ENCODE measurements at places on chromosomes 2 and 18.
A peak's percentile ranks its signal among the peaks of the same experiment; 100 is the strongest.

- no peak for DNase-seq
Observed at GRCh38 chr2:74051504-74051903, 66.8 kb downstream of the TET3 start.

DNA sequence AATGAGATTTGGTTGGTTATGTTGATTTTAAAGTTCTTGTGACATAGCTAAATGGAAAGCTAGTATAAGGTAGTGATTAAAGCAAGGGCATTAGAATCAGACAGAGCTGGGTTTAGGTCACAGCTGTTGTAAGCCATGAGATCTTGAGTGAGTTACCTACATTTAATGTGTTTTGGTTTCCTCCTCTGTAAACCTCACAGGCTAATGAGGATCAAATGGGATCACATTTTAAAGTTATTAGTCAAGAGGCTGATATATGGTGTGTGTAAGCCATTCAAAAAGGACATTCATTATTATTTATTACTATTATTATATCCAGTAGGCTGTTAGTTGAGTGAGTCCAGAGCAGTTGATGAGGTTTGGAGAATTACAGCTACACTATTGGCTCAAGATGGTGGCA is 416.2 kb downstream of the IRS1 start:
- no peak for DNase-seq

- no peak for DNase-seq
Observed at GRCh38 chr18:43077510-43078308, 37.8 kb downstream of the RIT2 start.

DNA sequence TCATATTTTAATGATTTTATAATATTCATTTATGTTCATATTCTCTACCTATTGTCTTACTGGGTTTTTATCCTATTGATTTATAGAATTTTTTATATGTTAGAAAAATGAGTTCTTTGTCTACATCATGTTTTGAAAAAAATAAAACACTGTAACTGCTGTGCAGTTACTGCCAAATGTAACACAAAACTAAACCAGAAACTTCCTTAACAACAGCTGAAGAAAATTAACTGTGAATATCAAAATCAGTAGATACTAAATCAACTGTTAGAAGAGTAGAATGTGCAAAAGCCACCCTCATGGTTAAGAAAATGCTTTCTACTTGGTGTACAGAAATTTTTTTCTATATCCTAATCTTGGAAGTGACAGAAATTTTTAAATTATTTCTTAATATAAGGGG is 69.5 kb downstream of the PTRHD1 start:
- no peak for DNase-seq

DNA sequence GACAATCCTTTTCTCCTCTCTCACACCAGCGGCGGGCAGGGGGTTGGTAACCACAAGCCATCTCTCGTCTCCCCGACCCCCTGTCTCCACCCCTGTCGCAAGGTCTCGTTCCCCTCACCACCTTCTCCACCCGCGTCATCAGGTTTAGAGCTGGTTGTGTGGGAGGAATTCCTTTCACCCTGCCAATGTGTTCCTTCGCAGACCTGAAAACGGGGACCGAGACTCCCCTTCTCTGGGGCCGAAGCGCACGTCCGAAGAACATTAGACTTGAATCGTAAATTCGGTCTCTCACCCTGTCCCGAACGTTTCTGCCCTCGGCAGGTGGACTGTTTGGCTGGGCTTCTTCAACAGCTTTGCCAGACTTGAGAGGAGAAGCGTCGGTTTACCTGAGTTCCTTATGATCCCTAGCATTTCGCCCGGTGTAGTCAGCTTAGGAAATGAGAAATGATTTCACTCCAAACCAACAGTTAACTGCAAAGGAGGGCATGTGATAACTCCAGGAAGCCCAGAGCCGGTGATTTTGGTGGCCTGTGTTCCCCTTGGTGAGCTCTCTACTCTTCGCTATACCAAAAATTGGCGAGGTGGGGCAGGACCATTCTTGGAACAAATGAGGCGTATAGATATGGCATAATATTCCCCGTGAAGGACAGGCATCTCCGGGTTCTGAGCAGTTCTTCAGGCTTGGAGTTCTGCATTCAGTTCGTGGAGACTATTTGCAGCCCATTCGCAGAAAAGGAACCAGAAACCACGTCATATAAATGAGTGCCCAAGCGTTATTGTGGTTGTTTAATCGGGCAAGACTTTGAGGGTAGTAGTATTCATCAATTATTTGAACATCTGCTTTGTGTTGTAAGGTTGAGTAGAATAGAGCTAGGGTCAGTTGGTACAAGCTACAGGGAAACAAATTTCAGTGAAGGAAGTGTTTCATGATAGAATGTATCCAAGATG is 694 bp downstream of the CFAP36 start:
- peak; percentile 17 for DNase-seq

DNA sequence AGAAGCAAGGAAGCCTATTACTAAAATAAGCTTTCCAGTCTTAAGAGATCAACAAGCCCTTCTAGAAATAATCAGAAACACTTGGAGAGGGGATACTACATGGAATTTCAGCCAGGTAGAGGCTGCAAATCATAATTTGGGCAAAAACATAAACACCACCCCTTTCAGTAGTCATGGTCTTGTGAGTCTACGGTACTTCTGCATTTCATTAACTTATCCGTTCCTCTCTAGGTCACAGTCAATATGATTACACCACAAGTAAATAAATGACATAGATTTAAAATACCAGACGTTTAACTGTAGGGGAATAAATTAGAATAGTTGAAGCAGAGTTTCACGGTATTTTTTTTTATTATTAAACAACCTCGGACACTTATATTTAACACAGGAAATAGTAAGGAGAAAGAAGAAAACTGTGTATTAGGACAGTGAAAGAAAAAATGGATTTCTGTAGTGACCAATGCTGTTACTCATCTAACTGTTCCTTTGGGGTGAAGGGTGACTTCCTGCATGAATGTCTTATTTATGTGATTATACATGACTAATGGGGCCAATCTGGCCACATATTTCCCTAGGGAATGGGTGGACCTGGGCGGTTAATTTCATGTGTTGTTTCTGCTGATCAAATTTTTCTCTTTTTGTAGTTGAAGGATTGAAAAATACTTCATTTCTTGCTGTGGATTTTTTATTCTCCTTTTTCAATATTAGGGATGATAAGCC is 456.6 kb upstream of the UBE2E3 start:
- DNase-seq: no peak

DNA sequence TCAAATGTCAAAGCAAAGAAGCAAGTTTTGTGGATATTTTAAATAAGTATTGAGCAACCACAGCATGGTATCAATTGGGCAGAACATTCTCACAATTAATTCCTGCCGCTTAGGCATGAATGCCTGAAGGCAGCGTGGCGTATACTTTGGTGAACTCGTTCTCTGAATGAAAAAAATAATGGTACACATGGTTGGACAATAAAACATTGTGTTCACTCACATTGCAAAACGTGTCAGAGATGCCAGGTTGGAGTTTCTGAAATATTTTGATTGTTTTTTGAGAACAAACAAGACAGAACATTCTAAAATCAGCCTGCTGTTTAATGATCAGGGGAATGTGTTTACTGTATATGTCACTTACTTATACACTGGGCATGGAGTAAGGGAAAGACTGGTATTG is 254.2 kb downstream of the CDH2 start:
- DNase-seq: no peak

DNA sequence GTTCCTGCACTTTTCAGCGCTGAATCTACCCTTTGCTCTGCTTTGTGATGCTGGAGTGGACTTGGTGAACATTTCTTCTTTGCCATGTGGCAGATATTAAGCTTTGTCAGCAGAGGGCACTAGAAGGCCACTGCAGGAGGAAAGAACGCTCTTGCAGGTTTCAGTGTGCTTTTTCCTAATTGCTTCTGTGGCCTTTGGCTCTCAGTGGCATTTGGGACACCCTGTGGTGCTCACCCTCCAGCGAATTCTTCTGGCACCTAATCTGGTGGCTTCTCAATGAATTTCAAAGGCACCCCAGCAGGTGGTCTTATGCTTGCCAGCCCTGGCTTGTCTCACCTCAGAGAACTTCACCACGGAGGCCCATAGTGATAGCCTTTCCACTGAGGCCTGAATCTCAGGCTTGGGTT is 146.7 kb downstream of the MYO3B start:
- DNase-seq: no peak

GRCh38 chr2:14554849-14555545 is 77.5 kb upstream of the LRATD1 start:
- DNase-seq: no peak

DNA sequence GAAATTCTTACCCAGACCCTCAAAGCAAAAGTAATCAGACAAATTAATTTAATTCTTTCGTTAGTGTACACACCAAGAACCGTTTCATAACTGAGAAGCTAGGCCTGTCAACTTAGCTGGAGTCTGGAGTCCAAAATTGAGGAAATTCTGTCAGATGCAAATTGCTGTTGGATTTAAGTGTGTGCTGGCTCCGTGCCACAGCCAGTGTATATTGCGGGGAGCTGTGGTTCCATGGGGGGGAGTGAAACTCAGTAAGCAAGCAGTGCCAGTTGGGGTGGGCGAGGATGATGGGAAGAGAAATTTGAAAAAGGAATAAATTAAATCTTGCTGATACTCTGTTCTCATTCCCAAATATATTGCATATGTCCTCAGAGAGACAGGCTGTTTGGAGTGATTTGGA is 4.0 kb downstream of the ARPC2 start:
- no peak for DNase-seq

- no peak for DNase-seq
Observed at GRCh38 chr18:9091066-9091476, 11.4 kb upstream of the NDUFV2 start.

DNA sequence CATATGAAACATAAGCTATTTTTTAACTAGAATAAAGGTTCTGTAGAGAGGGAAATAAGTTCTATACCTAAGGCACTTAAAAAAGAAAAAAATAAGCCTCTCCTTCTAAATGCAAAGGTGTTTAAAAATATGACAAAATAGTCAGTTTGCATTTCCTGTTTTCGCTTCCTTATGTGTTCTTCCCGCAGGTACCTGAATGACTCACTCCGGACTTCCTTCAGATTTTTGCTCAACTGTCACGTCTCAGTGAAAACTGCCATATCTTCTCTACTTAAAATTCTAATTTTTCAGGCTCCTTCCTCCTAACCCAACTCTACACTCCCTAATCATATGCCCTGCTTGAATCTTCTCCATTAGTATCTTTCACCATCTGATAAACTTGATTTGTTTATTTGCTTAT is 1333.1 kb downstream of the LRP1B start:
- no peak for DNase-seq

GRCh38 chr2:223835701-223836532 is 1.5 kb downstream of the AP1S3 start:
- DNase-seq: no peak

- DNase-seq: no peak
Observed at GRCh38 chr2:42908518-42909200, 116.3 kb upstream of the HAAO start.

DNA sequence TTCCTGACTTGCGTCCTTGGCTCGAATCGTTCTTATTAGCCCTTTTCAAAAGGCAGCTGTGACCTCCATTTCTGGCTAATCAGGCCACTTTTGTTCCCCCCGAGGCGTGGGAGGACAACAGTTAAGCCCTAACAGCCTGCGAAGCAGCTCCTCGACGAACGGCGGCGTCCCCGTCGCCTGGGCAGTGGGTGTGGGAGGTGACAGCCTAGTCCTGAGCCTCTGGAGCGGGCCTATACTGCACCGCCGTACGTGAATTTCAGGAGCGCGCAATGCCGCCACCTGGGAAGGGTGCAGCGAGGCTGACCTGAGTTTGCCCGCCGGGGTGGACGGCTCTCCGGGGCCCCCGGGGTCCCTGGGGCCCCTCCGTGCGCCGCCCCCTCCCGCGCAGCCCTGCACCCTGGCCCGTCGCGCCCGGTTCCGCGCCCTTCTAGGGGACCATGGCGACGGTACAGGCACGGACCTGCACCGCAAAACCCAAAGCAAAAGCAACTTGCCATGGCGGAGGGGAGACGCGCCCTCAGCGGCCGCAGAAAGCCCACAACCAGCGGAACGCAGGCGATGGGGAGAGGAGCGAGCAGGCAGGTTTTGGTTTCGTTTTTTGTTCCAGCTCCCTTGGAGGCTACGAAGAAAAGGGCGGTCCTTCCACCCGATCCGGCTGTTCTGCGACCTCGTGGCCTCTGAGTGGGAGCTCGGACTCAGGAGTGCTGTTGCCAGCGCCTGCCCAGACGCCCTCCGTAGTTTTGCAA is at the start of gene RBM43:
TSS of gene RBM43 (minus strand) at position 633 of the 746 bp plus-strand sequence. CDS start at position 497, 136 bp downstream.
- DNase-seq: peak; percentile 54

GRCh38 chr18:56096861-56097260 is 508.9 kb upstream of the TCF4 start:
- no peak for DNase-seq

DNA sequence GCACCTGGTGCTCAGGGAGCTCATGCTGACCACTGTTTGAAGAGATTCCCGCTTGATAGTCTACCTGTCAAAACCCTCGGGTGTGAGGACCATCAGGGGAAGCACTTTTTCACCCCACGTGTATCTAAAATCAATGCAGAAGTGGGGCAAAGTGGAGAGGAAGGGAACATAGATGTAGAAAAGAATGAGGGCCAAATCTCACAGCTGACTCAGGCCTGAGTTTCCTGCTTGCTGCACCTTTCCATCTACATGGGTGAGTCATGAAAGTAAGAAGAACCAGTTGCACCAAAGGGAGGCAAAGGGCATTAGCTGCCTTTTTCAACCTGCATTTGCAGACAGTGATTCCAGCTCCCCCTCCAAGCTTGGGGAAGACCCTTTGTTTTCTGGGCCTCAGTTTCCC is 100.2 kb upstream of the MYCN start:
- DNase-seq: no peak

DNA sequence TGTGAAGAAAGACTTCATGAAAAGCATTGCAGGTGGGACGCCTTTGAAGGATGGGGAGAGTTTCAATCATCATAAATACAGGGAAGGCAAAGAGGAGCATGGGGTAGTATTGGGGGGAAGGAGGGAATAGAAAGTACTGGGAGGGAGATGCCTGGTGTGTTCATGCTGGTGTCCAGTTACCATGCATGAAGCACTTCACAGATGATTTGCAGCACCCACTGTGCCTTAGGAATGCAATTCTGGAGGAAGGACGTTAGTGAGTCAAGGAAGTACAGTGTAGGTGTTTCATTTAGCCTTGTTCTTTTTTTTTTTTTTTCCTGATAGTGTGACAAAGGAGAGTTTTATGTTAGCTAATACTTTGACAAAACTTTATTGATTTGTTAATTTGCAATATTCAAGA is 36.8 kb downstream of the ADAM23 start:
- DNase-seq: no peak

DNA sequence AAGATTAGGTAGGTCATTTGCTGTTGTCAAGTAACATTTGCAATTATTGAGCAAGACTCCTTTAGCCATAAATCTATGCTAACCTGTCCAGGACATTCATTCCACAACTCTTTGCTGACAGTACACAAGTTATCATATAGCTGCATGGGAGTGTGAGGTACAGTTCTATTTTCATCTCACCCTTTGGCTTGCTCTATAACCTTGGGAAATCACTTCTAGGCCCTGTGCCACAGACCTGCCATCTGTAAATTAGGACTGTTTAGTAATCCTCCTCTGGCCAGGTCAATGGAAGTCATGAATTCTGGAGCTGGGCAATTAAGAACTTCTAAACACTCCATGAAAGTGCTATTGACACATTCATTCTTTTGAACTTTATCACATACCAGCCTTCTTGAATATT is 34.6 kb upstream of the PAIP2B start:
- no peak for DNase-seq

Measured in stimulated activated CD8-positive, alpha-beta memory T cell treated with anti-CD3 and anti-CD28 coated beads, Interleukin-12 subunit alpha, Interleukin-12 subunit beta, amount 100 ng/mL, for 1 hour (primary cell).